Choroid plexus epithelial cell (primary cell): ENCODE measurements at places on chromosomes 7 and 10.
A peak's percentile ranks its signal among the peaks of the same experiment; 100 is the strongest.

- no peak for DNase-seq
These were observed 151.1 kb upstream of the SHH start for GRCh38 chr7:155963356-155963755.

GRCh38 chr10:106181501-106181900 is 983.0 kb downstream of the SORCS1 start:
- peak; percentile 83 for DNase-seq

DNA sequence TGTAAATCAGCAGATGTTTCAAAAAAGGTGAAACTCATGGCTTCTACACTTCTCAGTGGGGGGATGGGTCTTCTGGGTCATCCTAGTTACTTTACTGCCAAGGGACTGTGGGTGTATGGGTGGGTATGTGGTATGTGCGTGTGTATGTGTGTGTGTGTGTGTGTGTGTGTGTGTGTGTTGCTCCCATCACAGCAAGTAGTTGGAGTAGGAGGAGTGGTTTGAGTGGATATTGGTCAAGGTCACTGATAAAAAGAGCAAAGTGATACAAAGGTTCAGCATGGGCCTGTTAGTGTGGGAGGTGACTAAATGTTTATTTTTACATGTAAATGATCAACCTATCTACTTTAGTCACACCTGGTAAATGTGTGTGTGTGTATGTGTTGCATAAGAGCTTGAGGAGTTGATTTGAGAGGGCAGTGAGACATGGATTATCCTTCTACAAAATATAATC is 11.8 kb upstream of the COBL start:
- DNase-seq: no peak

DNA sequence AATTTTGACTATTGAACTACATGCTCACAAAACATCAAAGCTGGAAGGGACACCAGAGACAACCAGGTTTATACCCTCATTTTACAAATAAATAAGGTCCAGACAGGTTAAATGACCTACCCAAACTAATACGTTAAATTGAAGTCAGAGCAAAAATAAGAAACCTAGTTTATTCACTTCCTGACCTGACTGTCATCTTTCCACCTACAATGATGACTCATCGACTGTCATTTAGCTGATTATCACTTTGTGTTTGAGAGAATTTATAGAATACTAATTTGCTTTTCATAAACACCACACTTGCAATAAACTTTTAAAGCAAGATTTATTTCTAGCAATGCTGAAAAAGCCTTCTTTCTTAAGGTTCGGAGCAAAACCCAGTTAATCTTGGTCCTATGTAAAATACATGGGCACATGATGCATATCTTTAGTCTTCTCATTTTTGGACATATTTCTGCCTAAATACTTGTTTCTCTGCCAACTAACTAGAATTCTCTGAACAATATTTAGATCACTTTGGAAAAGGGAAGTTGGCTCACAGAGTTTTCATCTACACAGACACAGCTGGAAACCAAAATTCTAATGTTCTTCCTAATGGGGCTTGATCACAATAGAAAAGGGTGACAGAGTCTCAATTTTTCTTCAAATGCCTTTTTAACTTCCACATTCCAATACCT is 16.7 kb upstream of the LRRN3 start:
- DNase-seq: peak; percentile 57

GRCh38 chr7:45402480-45403218 is 171.5 kb upstream of the ADCY1 start:
- peak; percentile 80 for DNase-seq

GRCh38 chr7:8177109-8177933 is 84.6 kb downstream of the ICA1 start:
- no peak for DNase-seq

GRCh38 chr7:158958618-158959017 is 102.3 kb downstream of the DYNC2I1 start:
- no peak for DNase-seq

- DNase-seq: no peak
These were observed 670.2 kb upstream of the MKI67 start for GRCh38 chr10:128796396-128796912.

GRCh38 chr7:47183862-47184590 is 397.9 kb downstream of the TNS3 start:
- no peak for DNase-seq

DNA sequence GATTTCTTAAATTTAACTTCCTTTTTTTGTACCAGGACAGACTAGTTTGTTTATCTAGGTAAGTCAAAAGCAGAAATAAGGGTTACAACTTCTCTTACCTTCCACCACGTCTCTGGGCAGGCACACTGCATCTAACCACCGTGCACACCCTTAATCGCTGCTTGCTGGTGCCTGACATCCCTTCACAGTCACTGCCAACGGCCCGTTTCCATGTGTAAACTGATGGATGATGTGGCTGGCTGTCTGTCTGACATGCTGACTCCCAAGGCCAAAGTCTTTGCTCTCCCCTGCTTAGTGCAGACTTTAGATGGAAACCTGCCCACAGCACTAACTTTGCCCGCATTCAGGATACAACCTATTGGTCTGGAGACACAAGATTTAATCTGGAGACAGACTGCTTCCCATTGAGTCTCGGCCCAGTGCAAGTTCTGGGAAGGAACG is 1.1 kb downstream of the TMEM273 start:
- no peak for DNase-seq

GRCh38 chr10:109089779-109090178 is 833.5 kb downstream of the XPNPEP1 start:
- no peak for DNase-seq

DNA sequence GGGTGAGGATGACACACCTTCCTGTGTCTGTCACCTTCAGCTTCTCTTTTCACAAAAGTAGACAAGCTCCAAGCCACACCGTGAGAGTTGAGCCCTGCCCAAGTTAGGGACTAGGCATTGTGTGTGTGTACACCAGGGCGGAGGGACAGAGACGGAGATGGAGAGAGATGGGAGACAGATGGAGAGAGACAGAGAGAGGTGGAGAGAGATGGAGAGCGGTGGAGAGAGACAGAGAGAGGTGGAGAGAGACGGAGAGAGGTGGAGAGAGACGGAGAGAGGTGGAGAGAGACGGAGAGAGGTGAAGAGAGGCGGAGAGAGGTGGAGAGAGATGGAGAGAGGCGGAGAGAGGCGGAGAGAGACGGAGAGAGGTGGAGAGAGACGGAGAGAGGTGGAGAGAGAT is 207.0 kb downstream of the DNAJB6 start:
- DNase-seq: no peak

GRCh38 chr7:102302025-102302424 is 15.4 kb downstream of the SH2B2 start:
- no peak for DNase-seq

- peak; percentile 50 for DNase-seq
These were observed 132.9 kb downstream of the OAT start for GRCh38 chr10:124285587-124286527.

DNA sequence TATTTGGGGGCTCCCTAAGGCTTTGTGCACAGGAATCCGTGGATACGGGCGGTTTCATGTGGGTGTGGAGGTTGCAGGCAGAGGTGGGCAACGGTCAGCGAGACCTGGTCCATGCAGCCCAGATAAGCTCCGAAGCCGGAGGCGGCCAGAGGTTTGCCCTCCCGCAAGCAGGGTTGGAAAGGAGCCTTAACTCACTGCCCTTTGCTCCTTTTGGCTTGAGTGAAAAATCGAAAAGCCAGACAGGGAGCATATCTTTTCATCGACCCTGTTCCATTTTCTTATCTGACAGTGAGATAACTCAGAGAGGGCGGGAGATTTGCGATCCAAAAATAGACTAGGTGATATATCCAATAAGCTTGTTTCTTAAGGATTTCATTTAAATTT is 1.5 kb downstream of the GRM3 start:
- DNase-seq: no peak

- no peak for DNase-seq
These were observed 60.3 kb downstream of the SLC16A12 start for GRCh38 chr10:89475125-89475524.

- DNase-seq: no peak
These were observed 82.6 kb upstream of the ABCB5 start for GRCh38 chr7:20532890-20533289.

DNA sequence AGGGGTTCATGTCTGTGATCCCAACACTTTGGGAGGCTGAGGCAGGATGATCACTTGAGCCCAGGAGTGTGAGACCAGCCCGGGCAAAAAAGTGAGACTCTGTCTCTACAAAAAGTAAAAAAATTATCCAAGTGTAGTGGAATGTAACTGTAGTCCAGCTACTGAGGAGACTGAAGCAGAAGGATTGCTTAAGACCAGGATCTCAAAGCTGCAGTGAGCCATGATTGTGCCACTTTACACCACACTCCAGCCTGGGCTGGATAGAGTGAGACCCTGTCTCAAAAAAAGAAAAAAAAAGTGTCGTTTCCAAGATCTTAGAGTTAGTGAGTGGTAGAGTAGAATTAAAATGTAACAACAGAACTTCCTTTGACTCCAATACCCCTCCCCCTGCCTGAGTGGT is 589.4 kb upstream of the MBL2 start:
- DNase-seq: no peak

GRCh38 chr7:27389496-27389895 is 146.9 kb downstream of the EVX1 start:
- no peak for DNase-seq

- no peak for DNase-seq
These were observed 45.4 kb upstream of the C7orf33 start for GRCh38 chr7:148545172-148545571.

DNA sequence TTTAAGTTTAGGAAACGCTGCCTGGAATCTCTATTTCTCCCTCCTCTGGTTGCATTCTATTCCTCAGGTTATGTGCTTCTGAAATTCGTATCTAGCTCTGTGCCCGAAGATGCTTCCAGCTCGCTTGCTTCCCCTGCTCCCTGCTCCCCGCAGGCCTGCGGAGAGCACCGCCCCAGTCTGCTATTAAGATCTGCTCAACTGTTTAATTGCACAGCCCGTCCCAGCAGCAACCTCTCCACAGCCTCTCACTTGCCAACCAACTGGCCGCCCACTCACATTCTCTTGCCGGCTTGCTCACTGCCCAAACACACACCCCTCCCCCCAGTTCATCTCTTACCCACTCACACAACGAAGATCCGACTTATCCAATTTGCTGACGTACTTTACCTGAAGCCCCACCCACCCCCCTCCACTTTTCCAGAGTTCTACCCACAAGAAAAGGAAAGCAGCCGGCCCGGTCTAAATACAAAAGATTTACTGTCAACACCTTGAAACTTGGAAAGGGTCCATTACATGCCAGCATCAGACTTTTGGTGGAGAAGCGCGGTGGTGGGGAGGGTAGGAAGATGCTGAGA is 167.3 kb upstream of the KLF14 start:
- peak; percentile 95 for DNase-seq

DNA sequence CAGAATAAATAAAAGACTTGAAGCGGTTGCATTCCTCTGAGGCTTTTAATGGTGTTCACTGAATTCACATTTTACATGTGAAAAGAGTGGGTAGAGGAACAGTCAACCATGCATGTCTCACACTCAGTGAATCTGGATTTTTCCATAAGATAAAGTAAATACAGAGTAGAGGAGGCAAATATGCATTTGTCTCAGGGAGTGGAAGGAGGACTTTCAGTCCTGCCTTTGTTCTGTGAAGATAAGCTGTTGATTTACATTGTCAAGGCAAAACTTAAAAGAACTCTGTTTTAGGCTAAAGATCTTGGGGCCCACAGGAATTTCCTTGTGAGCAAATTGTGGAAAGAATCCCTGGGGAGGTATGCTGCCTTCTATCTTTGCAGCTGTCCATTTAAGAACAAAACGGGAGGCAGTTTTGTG is 825.3 kb upstream of the MBL2 start:
- peak; percentile 13 for DNase-seq

- DNase-seq: no peak
These were observed 746.4 kb downstream of the TNS3 start for GRCh38 chr7:46835556-46835955.

DNA sequence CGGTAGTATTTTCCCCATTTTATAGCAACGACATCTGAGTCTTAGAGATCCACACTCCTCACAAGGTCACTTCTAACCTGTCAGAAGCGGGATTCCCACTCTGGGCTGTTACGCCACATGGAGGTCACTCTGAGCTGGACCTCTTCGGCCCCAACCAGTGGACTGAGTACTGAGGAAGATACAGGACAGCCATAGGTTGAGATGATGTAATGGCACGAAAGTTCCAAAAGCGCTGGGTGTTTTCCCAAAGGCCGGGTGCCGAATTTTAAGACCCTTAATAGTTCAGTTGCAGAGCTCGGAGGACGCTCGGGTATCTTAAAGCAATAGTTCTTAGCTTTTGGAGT is 699 bp downstream of the GHITM start:
- DNase-seq: peak; percentile 51

GRCh38 chr10:130737621-130738020 is 573.9 kb downstream of the TCERG1L start:
- DNase-seq: peak; percentile 2

- DNase-seq: no peak
These were observed 1133.9 kb upstream of the LRRTM3 start for GRCh38 chr10:65791979-65792378.

DNA sequence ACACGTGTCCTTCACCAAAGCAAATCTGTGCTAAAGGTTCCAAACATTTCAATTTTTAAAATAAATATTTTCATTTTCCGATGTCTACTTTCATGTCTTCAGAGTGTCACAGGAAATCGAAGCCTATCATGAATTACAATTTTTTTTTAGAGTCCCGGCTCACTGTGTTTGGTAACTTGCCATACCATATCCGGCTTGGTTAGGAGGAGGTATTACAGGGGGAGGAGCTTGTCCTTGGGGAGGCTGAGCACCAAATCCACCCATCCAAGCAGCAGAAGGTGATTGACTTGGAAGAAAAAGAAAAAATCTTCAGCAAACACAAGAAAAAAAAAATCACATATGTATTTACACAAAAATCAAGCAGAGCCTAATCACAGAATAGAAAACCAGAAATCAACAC is 21.3 kb downstream of the TIAL1 start:
- DNase-seq: peak; percentile 51

- peak; percentile 39 for DNase-seq
These were observed 21.3 kb upstream of the HERPUD2 start for GRCh38 chr7:35716038-35716803.

DNA sequence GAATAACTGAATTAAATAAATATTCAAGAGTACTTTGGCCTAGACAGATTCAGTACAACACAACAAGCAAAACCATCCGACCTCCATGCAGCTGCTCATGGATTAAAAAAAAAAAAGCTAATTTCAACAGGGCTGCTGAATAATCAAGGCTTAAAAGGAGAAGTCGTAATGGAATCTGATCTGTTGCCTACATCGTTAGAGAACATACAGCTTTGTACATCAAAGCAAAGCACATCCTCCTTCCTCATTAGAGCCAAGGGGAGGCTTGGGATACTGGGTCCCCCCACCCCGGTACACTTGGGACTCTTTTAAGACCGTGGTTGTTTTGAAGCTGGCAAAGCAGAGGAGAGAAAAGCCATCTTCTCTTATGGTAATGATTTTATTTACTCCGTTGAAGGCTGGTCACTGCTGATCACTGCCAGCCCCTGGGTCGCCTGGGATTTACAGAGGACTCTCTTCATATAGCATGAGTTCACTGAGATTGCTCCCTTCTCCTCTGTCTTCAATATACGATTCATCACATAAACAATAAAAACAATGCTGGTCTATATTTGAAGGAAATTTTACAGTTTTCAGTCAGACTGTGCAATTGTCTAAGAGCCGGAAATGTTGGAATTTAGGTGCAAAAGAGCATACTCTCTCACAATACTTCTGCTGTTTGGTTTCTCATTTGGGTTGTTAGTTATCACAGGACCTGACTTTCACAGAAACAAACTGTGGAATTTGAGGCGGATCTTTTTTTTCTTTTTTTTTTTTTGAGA is 148.8 kb downstream of the FAM107B start:
- DNase-seq: no peak

- no peak for DNase-seq
These were observed 94.0 kb downstream of the CYTH3 start for GRCh38 chr7:6178298-6179029.
